ENCODE measurements at places on chromosomes 5 and 9. TPM values are rescaled to one million over a fixed set of nuclear protein-coding genes. Genes with fewer than 3 reads are reported as not detected.

GRCh38 chr9:12554636-12555035 is 138.5 kb upstream of the TYRP1 start:
- no peak overlapping the region for H3K27ac ChIP-seq
- H3K36me3 ChIP-seq: no peaks in the 10 kb centered on the region
- no peak for DNase-seq
- H3K4me1 ChIP-seq: no peaks in the 10 kb centered on the region

The HRH2 gene
- total RNA-seq: 1.2 TPM

The PPP6C gene
- total RNA-seq: 32.5 TPM

GRCh38 chr5:149288436-149288835 is 16.8 kb downstream of the AFAP1L1 start:
- H3K27me3 ChIP-seq: peaks cover 29% of the 10 kb centered on the region
- H3K36me3 ChIP-seq: no peaks in the 10 kb centered on the region
- H3K4me1 ChIP-seq: peaks cover 2% of the 10 kb centered on the region
- DNase-seq: no peak
- H3K4me3 ChIP-seq: no peak overlapping the region
